NT2/D1 (cell line): ENCODE measurements at places on chromosomes 7 and 10.

GRCh38 chr7:138001529-138002095 lies at the start of gene CREB3L2:
CREB3L2 (minus strand) TSS chr7:138002086; CDS start chr7:138001705, 381 bp downstream.
- DNase-seq = no peak

- DNase-seq = no peak
Observed at GRCh38 chr10:15253951-15254807, 85.7 kb upstream of the NMT2 start.

DNA sequence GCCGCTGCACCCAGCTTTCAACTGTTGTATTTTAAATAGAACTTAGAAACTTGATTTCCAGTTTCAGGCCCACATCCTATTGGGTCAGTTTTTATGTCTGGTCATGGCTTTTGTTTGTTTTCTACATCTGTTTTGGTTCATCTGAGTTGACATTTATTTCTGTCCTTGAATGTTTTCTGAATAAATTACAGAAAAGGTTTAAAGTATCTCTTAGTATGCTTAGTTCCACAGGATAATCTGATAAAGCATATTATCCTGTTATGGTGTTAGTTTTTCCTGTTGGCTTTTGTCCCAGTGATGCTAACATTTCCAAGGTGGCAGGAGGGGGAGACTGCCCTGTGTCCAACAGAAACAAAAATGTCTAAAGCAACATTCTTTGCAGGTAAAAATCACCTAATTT lies 733.2 kb downstream of the INHBA start:
- no peak for DNase-seq

DNA sequence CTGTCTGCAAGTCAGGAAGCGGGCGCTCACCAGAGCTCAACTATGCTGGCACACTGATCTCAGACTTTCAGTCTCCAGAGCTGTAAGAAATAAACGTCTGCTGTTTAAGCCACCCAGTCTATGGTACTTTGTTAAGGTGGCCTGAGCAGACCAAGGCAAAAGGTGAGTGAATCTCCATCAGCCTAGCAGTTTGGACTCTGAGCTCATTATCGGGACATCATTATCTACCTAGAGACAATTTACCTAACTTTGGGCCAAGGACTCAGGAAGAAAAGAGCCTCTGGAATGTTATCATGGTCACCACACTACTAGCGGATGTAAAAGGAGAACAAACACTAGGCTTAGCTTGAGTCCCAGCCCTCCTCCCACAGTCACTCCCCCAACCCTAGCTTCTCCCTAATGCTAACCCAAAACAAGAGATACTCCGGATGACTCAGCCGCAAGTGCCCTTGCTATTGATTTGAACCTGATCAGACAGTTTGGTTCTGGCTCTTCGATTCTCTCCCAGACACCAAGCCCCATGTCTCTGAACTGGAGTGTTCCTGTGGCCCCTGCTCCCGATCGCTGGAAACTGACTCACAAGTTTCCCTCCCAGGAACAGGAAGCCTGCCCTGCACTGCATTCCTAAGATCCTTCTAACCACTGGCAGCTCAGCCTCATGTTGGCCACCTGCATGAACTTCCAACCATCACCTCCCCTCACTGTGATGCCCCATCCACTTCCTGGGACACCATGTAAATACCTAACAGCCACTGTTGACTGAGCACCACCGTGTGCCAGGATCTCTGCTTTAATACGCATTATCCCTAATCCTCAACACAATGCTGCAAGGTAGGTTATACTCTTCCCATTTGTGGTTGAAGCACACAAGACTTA lies 34.5 kb downstream of the CREB3L2 start:
- DNase-seq = no peak

- DNase-seq = no peak
Observed at GRCh38 chr10:70124918-70125317, 7.7 kb downstream of the AIFM2 start.

- DNase-seq = no peak
Observed at GRCh38 chr10:23521735-23522134, 82.9 kb downstream of the OTUD1 start.

GRCh38 chr10:87966459-87966858 lies 103.0 kb downstream of the PTEN start:
- DNase-seq = no peak
